Liver (tissue), 10 donors: ENCODE measurements at places on chromosomes 11 and 22. TPM values are rescaled to one million over a fixed set of nuclear protein-coding genes. Genes with fewer than 3 reads are reported as not detected.

The CCDC89 gene
- 1.0 TPM for total RNA-seq

The FAM111B gene
- 2.6 TPM for total RNA-seq

The PTPRCAP gene
- total RNA-seq = 3.9 TPM

- DNase-seq = no peak
Observed at GRCh38 chr11:871472-871871, 28.8 kb downstream of the TSPAN4 start.
